ENCODE measurements at places on chromosomes 6 and 20. TPM values are rescaled to one million over a fixed set of nuclear protein-coding genes. Genes with fewer than 3 reads are reported as not detected.

Gene AIF1
- total RNA-seq: 98.1 TPM

Gene TRAPPC3L
- total RNA-seq: not detected

Gene ADAM33
- total RNA-seq: not detected

Gene B3GAT2
- total RNA-seq: not detected

Gene SLC22A16
- total RNA-seq: not detected

Gene CNR1
- total RNA-seq: 0.19 TPM
